ENCODE measurements at places on chromosomes 2 and 18.
A peak's percentile ranks its signal among the peaks of the same experiment; 100 is the strongest.

GRCh38 chr2:190344276-190344827 lies 963 bp downstream of the INPP1 start:
- ATAC-seq = peak; percentile 70

DNA sequence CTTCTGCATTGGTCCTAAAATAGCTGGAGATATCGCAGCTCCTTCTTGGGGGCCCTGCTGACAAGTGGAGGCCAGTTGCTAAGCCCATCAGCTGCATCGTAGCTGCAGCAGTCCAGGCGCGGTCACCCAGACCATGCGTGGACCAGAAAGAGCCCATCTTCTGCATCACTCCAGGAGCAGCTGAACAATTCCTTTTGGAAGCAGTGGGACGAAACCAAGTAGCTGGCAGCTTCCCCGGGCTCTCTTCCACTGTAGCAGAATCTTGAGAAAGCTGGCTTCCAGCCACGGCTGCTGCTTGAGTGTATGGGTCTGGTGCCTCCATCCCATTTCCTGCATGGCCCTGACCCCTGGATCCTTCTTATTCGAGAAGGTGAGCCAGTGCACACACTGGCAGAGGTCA lies 22.2 kb upstream of the CAB39 start:
- ATAC-seq = no peak

DNA sequence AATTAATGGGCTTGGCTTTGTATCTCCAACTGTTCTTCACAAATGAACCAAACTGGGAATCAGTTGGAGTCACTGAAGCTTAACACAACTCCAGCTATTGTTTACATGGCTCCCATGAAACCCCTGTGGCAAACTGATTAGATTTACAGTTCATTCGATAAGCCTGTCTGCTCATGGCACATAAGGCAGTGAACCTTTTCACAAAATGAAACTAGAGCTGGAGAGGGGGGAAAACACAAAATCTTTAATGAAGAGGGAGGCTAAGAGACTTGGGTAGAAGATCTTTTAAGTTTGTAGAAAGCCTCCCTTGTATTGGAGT lies 11.6 kb upstream of the ITGA6 start:
- no peak for ATAC-seq

DNA sequence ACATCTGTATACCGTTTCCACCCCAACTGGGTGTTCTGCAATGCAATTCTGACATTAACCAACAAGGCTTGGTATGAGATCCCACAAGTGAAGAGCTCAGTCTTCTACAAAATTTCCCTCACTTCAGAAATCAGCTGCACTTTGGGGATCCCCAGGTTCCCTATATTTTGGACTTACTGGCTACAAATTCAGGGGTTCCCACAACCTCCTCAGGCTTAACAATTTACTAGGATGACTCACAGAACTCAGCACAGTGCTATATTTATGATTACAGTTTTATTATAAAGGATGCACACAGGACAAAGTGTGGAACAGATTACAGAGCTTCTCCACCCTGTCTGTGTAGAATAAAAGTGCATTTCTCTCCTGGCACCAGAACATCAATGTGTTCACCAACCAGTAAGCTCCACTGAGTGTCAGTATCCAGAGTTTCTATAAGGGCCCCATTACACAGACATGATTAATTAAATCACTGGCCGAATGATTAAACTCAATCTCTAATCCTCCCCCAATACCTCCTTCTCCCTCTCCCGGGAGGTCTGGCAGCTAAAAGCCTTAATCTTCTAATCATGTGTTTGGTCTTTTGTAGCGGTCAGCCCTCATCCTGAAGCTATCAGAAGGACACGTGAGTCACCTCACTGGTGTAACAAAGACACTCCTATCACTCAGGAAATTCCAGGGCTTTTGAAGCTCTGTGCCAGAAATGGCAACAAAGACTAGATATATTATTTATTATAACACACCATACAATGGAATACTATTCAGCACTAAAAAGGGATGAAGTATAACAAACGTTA lies 84.6 kb downstream of the SLC66A3 start:
- ATAC-seq = no peak

- no peak for ATAC-seq
These were observed at the start of gene TGIF1 for GRCh38 chr18:3450012-3450798. TSS of gene TGIF1 (plus strand) at chr18:3450172. CDS start at chr18:3450490, 318 bp downstream.

DNA sequence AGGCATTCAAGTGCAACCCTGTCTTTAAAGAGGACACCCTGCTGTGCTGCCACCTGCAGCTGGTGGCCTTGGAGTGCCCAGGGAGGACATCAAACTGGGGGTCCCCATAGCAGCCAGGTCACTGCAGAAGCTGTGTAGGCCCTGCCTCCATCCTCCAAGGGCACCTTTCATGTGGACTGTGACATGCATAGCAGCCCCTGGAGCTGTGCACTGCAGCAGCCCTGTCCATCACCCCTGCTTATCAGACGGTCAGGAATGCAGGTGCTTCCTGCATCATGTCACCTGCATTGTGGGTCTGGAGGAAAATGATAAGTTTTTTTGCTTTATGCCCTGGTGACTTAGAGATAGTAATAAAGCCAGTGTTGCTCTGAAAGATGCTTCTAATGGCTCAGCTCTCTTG lies 155.7 kb downstream of the DYSF start:
- ATAC-seq = no peak

- no peak for ATAC-seq
These were observed 68.1 kb downstream of the CCDC178 start for GRCh38 chr18:33372442-33372841.

GRCh38 chr18:35803551-35803950 lies 168.9 kb upstream of the RMP24 start:
- no peak for ATAC-seq

GRCh38 chr2:74872389-74872836 lies 38.5 kb downstream of the HK2 start:
- ATAC-seq = no peak

- ATAC-seq = no peak
These were observed 818.8 kb upstream of the GYPC start for GRCh38 chr2:125837128-125837527.

DNA sequence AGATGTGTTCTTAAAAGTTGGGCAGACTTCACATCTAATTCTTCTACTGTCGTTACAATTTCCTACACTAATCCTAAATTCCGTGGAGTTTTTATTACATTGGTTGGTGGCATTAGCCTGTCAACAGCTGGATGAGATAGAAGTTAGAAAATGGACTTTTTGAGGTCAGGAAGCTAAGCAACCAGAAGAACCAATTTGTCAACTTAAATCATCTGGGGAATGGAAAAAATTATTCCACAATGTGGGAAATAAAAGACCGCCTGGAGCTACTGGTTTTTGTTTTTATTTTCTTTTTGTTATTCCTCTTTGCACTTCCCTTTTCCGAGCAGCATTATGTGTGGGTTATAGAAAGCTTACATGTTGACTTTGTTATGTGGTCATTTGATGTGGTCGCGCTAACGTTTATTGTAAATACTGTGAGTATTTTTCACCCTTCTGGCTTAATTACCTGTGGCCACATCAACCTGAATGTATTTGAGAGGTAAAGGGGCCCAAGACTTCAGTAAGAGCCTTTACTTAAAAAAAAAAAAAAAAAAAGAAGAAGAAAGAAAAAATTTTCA lies 75.3 kb downstream of the PTPRM start:
- no peak for ATAC-seq

- no peak for ATAC-seq
These were observed 12.2 kb downstream of the SLC9A4 start for GRCh38 chr2:102485147-102485785.

GRCh38 chr2:13919981-13920382 lies 712.5 kb upstream of the LRATD1 start:
- ATAC-seq = no peak

DNA sequence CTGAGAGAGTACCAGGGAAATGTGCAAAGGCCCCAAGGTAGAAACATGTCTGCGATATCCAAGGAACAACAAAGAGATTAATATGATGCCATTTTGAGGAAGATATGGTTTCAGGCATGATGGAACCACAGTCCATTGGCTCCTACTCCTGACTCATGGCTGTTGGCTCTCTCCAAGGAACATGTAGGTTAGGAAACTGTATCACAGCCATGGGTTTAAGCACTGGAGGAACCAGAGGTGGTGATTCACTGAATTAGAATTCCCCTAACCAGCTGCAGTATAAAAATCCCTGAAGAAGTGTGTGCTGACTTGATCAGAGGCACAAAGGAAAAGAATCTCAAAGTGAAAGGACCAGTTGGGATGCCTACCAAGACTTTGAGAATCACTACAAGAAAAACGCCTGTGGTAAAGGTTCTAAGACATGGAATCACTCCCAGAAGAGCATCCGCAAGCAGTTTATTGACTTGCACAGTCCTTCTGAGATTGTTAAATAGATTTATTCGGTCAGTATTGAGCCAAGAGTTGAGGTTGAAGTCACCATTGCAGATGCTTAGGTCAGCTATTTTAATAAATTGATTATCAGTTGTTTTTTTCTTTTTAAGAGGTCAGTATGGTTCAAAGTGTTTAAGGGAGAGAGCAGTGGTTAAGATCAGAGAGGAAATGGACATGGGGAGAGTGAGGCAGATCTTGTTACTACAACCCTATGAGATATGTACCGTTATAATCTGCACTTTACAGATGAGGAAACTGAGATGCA lies 110.7 kb upstream of the OTX1 start:
- ATAC-seq = peak; percentile 29

DNA sequence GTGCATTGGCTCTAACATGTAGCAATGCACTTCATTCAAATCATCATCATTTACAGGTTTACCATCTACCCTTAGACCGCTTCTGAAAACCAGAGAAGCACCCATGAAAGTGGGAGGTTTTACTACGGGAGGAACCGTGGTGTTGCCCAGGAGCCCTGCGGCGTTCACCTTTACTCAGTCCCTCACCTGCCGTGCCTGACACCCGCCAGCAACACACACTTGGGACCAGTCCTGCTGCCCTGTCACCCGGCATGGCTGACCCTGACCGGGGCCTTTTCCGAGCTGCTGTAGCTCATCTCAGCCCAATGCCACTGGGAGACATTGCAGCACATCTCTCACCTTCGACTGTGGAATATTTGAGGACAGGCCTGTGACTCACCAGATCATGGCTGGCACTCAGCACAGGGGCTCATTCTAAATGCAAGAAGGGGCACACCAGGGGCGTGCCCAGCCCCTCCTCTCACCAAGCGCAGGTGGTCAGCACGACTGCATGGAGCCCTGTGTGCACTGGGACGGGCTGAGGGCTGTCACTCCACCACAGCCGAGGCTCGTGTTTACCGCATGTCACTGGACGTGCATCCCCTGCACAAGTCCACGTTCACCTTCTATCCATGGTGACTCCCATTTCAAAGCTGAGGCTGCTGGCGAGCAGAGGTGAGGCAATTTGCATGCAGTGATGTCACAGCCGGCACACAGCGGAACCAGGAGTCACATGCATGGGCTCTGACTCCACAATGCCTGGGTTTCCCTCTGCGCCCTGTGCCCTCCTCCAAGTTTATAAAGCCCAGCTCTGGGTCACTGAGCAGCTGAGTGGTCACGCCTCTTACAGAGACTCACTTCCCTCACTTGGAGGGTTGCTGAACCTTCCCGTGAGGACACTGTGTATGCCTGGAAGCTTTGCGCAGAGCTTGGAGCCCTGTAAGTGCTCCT lies 76.7 kb upstream of the SNTG2 start:
- no peak for ATAC-seq

- ATAC-seq = no peak
These were observed 206.4 kb downstream of the RIT2 start for GRCh38 chr18:42909095-42909494.

- ATAC-seq = no peak
These were observed 175.0 kb upstream of the SLC39A10 start for GRCh38 chr2:195482010-195482409.

DNA sequence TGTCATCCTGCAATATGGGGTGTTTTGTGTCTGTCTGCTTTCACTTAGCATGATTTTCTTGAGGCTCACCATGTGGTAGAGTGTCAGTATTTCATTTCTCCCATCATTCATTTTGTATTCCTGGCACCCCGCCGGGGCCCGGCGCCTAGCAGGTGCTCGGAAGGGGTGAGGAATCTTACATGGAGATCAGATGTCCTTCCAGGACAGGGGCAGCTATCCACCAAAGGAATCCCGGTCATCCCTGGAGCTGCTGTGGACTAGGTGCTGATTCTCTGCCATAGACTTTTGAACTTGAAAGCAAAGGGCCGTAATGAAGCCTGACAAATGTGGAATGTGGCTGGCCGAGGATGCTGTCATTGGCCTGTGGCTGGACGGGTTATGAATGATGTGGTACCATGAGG lies 2.4 kb downstream of the PRELID3A start:
- ATAC-seq = no peak

DNA sequence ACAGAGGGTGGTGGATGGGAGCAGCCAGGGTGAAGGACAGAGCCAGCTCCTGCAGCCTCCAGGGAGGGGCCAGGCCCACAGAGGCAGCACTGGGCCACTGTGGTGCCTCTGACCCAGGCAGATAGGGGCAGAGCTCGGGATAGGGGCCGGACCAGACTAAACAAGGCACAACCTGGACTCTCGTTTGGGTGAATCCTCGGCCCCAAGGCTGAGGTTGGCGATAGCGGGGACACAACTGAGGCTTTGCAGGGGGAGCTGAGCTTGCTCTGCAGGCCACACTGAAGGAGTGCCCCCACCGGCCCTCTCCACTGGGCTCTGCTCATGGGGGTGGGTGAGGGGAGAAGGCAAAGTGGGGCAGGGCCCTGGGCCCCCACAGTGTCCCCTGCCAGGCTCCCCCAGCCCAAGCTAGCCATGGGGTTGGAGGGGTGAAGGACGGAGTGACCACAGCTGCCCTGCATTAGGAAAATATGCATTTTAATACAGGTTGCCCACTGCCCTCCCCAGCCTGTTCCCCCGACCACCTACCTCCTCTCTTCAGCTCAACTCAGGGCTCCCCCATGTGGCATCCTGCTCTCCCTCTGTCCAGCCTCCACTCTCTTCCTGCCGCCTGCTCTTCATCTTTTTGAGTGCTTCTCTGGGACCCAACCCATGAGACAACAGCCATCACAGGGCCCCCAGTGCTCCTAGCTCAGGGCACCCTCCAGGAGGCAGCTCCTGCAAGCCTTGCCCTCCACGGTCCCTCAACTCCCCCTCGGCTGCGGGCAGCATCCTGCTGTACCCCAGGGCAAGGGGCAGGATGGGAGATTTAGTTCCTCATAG lies 152.8 kb downstream of the INHBB start:
- no peak for ATAC-seq

DNA sequence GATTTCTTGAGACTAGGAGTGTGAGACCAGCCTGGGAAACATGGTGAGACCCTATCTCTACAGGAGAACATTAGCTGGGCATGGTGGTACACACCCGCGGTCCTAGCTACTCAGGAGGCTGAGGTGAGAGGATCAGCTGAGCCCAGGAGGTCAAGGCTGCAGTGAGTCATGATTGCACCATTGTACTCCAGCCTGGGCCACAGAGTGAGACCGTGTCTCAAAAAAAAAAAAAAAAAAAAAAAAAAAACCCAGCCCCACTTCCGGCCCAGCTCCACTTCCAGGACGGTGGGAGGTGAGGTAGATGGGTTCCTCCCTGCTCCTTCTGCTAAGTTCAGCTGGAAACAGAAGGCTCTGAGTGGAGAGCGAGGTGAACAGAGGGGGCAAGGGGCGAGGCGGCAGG lies 41.4 kb upstream of the NFATC1 start:
- no peak for ATAC-seq

DNA sequence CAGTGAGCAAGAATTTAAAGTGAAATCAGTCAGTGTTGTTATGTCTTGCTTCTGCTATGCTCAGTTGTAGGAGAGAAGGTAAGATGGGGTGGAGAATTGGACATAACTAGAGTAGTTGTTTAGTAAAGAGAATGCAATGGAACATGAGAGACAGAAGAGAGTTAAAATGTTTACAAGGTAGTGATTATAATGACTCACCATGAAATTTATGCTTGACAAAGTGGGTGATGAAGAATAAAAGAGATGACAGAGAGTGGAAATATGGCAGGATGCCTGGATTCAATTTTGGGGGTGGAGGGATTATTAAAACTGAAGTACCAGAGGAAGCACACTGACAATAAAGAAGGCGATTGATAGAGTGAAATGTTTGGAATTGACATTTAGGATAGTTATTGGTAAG lies 10.6 kb downstream of the SCG2 start:
- no peak for ATAC-seq

Measured in activated T-helper 17 cell treated with anti-CD3 and anti-CD28 coated beads, Interleukin-2, amount 50 U/mL, for 72 hours (primary cell).